ENCODE measurements at places on chromosomes 7 and 10.

DNA sequence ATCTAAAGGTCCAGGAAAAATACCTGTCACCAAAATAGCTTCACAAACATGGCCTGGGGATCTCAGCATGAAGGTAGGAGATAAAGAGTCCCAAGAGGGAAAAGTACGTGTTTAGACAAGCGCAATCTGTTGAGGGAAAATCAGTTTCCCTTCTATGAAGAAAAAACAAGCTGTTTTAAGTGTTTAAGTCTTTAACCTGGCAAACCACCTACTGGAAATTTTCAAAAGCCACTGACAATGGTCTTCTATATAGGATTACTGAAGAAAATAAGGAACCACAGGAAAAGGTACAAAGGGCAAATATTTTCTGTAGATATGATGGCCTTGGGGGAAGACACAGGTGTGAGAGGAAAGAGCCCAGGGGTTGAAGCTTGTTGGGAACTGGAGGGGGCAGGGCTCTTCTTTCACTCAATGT, 21.2 kb downstream of the ALDH18A1 start:
- no peak for DNase-seq

- DNase-seq = peak; percentile 84
Observed at GRCh38 chr7:322111-322671, 32.2 kb downstream of the FOXL3 start.

DNA sequence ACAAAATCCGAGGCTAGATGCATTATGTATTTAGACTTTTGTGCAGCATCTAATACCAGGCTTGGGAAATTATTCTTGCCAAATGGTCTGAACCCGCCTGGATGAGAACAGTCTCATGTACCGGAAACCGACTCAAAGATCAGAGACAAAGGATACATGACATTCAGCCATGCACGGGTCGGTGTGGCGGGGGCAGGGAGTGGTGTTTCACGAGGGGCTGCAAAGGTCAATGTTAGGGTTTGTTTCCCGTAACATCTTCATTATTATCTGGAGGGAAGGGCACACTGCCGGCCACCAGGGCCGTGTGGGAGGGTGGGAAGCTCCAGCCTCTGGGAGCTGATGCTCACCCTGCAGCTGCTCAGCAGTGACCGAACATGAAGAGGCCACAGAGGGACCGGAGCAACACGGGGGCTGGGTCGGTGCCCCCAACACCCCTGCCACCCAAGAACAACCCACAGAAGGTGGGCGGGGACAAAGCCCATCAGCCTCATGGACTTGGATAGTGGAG, 23.1 kb downstream of the CNPY1 start:
- DNase-seq = no peak

DNA sequence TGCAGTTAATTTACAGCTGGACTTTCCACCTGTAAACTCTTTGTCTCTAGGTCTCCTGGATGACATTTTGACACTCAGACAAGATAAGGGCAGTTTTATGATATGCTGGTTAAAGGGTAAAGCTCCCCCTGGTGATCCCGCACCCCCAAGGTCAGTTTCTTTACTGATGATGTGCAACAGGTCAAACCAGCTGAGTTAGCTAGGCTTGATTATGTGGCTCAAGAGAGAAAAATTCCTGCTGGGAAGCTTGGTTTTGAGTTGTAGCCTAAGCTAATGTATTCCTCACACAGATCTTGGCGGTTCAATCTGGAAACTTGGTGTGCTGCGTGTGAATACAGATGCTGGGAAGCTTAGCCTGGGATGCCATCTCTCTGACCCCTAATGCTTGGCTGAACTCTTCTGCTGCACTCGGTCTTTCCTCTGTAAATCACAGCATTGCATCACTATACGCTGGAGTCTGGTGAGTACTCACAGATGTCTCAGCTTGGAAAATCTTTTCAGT, 11.4 kb upstream of the AKR1D1 start:
- DNase-seq = no peak

GRCh38 chr7:12139416-12139815, 71.7 kb upstream of the TMEM106B start:
- DNase-seq = no peak

DNA sequence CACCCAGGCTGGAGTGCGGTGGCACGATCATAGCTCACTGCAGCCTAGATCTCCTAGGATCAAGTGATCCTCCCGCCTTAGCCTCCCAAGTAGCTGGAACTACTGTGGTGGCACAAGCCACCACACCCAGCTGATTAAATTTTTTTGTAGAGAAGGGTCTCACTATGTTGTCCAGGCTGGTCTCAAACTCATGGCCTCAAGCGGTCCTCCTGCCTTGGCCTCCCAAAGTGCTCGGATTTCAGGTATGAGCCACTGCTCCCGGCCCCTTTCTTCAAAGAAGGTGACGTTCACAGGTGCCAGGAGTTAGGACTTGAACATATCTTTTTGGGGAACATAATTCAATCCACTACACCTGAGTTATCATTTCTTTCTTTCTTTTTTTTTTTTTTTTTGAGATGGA, 2.9 kb upstream of the TTYH3 start:
- no peak for DNase-seq

DNA sequence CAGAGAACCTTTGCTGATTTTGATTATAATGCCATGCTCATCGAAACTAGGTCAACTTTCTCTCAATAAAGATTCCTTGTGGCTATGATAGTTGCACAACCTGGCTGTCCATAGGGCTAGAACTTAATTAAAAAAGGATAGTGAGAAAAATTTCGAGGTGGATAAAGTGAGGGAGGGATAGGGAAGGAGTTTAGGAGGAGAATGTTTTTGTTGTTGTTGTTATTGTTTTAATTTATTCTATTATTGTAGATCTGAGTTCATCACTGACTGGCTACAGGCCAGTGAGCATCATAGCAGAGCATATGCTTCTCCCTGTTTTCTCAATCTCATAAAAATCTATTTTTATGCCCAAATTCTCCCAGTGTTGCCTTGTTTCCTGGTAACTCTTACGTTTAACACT, 688.7 kb upstream of the GRM3 start:
- no peak for DNase-seq

DNA sequence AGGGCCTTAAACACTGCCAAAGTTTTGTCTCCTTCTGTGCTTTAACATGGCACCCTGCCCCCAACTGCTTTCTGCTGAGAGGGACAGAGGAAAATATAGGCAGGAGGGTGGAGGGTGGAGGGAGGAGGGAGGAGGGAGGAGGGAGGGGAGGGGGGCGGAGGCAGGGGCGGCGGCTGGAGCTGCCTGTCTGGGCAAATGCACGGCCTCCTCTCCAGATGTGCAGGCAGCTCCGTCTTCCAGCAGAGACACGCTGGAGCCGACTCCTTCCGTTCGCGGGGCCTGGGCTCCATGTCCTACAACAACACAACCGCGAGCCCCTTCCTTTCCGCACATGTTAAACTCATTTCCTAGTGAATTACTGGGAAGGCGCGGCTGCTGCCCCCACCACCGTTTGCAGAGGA, 14.2 kb downstream of the EBF3 start:
- DNase-seq = peak; percentile 48

GRCh38 chr7:17206349-17206905, 92.0 kb upstream of the AHR start:
- peak; percentile 30 for DNase-seq

Data from mucosa of descending colon (tissue), 3 donors.